ENCODE measurements at places on chromosomes 1 and 21. TPM values are rescaled to one million over a fixed set of nuclear protein-coding genes. Genes with fewer than 3 reads are reported as not detected.
A peak's percentile ranks its signal among the peaks of the same experiment; 100 is the strongest.

- no peak for DNase-seq
These were observed 271.4 kb upstream of the NR5A2 start for GRCh38 chr1:199756066-199756465.

- no peak for DNase-seq
These were observed 839.4 kb upstream of the ADAMTS5 start for GRCh38 chr21:27806281-27806680.

DNA sequence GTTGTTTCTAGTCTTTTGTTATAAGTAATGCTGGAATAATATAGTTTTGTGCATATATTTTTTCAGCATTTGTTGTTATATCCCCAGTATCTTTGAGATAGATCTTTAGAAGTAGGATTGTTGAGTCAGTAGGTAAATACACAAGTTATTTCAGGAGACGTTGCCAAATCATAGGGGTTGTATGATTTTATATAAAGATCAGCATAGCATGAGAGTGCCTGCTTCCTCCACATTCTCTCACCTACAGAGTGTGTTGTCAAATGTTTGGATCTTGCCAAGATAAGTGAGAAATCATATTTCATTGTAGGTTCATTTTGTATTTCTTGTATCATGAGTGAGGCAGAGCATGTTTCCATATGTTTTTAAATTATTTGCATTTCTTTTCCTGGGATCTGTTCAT, 24.6 kb downstream of the MIA3 start:
- no peak for DNase-seq

DNA sequence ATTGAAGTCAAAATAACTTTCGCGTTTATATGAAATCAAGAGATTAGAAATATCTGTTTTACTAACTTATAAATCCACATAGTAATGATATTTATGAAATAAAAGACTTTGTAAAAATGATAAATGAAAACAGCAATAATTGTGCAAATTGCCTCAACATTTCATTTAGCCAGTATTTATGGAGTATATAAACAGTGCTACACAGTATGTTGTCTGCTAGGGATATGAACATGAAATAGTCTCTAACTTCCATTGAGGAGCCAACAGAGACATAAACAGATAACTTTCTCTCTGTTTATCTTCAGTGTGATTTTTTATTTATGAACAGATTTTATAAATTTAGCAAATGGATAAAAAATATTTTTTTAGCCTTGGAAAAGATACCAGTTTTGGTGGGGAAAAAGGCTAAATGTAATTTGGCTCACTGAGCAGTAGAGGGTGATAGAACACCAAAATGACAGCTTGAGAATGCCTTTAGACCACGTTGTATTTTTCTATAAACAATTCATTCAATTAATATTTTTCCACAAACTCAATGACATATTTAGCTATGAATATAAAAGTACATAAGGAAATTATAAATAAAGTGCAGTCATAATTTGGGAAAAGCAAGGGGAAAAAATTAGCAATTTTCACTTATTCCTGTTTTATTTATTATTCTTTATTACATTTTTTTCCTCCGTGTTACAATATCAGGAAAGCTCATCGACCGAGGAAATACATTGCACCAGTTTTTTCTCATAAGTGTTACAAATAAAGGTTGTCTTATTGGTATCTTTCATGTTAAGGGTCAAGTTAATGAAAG, 47.5 kb upstream of the EEIG2 start:
- peak; percentile 63 for DNase-seq

Gene TAS1R1
- 2.2 TPM for total RNA-seq

Gene GBP3
- total RNA-seq: 9.1 TPM

Measured in tongue (tissue), 3 donors.